ENCODE measurements at places on chromosomes 2 and 18. TPM values are rescaled to one million over a fixed set of nuclear protein-coding genes. Genes with fewer than 3 reads are reported as not detected.

The DNAJC5G gene
- total RNA-seq, result 1.5 TPM

The SERPINB3 gene
- total RNA-seq, result 464 TPM

- DNase-seq, result no peak
Observed at GRCh38 chr2:106886916-106887758, 1.2 kb upstream of the ST6GAL2 start.

DNA sequence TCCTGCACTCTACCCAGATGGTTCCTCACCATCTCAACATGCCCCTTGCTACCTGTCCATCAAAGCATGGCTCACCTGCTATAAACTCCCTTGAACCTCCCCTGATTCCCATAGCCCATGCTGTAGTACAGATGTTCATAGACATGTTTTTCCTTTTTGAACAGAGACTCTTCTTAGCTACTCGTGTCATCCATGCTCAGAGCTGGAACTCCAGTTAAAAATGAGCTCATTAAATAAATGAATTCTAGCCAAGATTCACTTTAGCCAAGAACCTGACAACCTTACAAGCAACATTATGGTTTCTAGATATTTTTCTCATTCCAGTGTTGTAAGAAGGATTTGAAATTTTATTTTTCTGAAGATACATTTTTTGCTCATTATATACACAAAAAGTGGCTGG, 65.0 kb downstream of the SCG2 start:
- DNase-seq, result no peak

Measured in vagina (tissue), 2 donors.